Breast epithelium (tissue), 4 donors: ENCODE measurements at places on chromosomes 6 and 20. TPM values are rescaled to one million over a fixed set of nuclear protein-coding genes. Genes with fewer than 3 reads are reported as not detected.

GRCh38 chr6:85580118-85580877 is 13.4 kb downstream of the SNX14 start:
- no peak for DNase-seq

GRCh38 chr20:56412949-56413348 is 889 bp downstream of the CASS4 start:
- DNase-seq: no peak

GRCh38 chr6:104214901-104215300 is 644.8 kb downstream of the HACE1 start:
- no peak for DNase-seq

DNA sequence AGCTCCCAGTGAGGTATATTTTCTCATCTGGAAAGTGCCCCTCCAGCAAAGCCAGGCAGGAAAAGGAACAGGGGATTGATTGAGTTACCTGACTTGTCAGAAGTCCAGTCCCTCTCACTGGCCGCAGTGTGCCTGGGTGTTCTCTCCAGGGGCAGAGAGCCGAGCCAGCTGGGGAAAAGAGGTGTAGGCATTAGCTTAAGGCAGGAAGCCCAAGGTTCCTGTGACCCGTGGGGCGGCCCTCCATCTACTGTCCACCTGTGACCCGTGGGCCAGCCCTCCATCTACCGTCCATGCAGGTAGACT is 2.7 kb downstream of the PSMG4 start:
- DNase-seq: no peak

- no peak for DNase-seq
Observed at GRCh38 chr6:33707771-33708170, 3.7 kb downstream of the UQCC2 start.

- no peak for DNase-seq
Observed at GRCh38 chr6:13788820-13789219, 25.5 kb downstream of the MCUR1 start.

GRCh38 chr6:137148306-137149034 is 25.0 kb downstream of the IL22RA2 start:
- no peak for DNase-seq

GRCh38 chr6:37878150-37878710 is 58.7 kb downstream of the ZFAND3 start:
- DNase-seq: no peak

DNA sequence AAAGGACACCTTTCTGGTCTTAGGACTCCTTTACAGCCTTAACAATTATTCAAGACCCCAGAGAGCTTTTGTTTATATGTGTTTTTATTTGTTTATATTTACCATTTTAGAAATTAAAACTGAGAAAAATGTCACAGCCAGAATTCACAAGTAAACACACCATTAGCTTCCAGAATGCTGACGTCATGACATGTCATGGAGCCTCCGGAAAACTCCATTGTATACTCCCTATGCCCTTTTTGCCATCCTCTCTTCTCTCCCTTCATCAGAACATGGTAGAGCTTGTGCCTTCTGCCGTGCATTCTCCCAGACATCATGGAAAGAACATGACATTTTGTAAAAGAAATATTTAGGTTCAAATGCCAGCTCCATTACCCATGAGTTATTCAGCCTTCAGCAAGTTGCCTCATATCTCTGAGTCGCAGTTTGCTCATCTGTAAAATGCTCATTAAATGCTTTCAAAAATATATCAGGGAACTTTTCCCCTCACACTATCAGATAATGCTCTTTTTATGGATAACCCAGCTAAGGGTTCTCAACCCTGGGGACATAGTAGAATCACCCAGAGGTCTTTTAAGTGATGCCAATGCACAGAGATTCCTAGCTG is 27.8 kb downstream of the TNFAIP3 start:
- DNase-seq: no peak

DNA sequence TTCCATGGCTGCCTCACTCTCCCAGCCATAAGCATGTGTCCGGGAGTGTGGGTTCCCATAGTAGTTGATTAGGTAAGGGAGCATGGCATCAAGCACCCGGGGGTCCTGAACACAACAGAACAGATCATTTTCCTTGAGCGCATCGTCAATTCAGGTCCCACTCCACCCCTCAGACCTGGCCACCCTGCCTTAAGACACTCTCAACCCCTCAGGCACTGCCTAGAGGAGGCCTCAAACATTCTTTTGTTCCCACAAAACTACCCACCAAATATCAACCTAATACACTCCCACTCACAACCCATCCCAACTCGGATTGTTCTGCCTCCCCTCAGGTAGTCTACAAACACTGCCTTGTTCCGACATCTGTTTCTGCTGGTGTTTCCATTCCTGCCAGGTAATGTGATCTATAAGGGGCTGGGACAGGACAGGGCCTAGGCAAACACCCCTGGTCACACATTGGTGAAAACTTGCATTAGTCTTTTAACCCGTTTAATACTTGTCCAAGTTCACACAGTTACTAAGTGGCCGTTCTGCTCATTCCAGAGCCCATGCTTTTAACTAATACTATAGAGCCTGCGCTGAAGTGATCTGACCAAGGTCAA is 1.4 kb downstream of the NFS1 start:
- no peak for DNase-seq

- no peak for DNase-seq
Observed at GRCh38 chr6:16974387-16974673, 127.5 kb upstream of the STMND1 start.

- no peak for DNase-seq
Observed at GRCh38 chr6:18427296-18427695, 40.1 kb downstream of the RNF144B start.

DNA sequence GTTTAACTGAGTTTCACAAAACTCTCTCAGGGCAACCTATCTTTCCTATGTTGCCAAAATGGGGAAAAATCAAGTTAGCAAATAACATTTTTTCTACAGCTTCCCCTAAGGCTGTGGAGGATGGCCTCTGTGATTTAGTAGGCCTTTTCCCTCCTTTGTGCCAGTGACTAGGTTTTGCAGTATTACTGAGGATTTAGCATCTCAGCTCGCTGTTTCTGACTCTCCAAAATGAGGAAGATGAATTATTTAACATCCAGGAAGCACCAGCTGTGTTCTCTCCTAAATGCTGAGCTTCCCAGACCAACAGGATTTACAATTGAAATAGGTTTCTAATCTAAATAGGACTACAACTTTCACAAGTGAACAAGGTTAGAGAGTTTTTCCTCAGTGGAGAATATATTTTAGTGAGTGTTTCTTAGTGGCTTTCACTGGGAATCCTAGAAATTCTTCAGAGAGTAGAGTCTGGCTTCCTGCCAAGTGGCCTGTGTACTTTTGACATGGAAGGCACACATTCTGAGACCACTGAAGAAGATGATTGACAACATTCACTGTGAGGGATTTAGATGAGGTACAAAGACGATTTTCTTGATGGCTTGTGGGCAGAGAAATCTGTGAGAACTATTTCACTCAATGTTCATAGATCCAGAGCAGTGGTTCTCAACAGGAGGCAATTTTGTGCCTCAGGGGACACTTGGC is 62.4 kb downstream of the PTCHD4 start:
- DNase-seq: no peak

DNA sequence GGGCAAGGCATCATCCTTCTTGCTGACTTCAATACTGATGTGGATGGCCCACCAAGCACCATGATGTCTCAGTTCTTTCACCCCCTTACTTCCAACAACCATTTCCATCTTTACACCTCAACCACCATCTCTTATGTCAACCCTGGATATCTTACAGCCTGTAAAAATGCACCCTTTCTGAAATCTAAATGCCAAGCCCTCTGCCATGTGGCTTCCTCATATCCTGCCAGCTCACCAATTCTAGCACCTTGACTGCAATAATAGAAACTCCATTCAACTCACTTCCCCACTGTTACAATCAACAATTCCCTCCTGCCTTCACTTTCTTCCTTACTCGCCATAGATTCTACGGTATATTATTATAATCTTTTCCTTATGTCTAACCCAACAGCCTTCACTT is 57.9 kb downstream of the LY86 start:
- no peak for DNase-seq

- no peak for DNase-seq
Observed at GRCh38 chr6:7730001-7730783, 4.3 kb downstream of the BMP6 start.

- no peak for DNase-seq
Observed at GRCh38 chr6:111552241-111552744, 53.4 kb downstream of the TRAF3IP2 start.

DNA sequence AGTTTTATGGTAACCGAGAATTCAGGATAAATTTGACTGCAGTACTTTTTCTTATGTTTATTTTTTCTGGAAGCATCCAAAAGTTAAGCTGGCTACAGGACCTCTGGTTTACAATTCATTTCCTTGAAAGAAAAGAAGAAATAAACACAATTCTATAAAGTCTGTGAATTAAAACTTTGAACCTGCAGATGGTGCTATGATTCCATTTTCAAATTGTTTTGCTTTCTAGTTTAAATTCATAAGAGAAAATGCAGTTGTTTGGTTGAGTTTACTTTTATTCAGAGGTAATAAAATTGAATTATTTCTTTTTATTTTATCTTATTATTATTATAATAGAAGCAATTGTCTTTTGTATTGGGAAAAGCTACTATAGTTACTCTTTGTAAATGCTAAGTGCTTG is 1.8 kb upstream of the VIP start:
- DNase-seq: no peak

DNA sequence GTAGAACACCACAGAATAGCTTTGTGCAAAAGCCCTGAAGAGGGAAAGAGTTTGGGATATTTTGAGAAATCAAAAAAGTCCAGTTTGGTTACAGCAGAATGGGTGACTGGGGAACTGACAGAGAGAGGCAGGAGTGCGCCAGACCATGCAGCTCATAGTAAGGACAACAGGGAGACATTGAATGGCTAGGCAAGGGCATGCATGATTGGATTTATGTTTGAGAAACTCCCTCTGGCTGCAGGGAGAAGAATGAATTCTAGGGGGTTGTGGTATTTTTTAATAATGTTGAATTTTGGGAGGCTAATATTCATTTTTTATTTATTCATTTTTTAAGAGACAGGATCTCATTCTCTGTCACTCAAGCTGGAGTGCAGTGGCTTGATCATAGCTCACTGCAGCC is 49.9 kb downstream of the TGM2 start:
- DNase-seq: no peak

- no peak for DNase-seq
Observed at GRCh38 chr6:35305117-35305516, 7.5 kb downstream of the DEF6 start.

The ACAT2 gene
- 9.4 TPM for total RNA-seq

The NR2E1 gene
- total RNA-seq: not detected

The FAM83C gene
- total RNA-seq: 0.15 TPM

The PRICKLE4 gene
- 5.3 TPM for total RNA-seq

The COL11A2 gene
- 1.0 TPM for total RNA-seq

The DCDC2 gene
- 9.5 TPM for total RNA-seq

The CCR6 gene
- 0.73 TPM for total RNA-seq

The FAM217A gene
- not detected for total RNA-seq
